ENCODE measurements at places on chromosomes 7 and 10.

DNA sequence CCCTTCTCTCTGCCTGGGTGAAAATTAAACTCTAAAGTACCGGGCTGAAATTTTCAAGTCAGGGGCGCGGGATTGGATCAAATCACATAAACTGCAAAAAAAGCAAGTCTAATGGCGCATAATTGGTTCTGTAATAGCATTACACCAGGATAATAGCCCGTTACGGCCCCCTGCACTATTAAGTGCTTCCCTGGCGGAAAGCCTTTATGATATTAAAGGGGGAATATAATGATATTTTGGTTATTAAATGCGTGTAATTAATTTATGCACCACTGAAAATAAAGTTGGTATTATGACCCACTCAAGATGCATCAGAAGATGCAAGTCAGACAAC lies 744 bp upstream of the DRGX start:
- no peak for DNase-seq

DNA sequence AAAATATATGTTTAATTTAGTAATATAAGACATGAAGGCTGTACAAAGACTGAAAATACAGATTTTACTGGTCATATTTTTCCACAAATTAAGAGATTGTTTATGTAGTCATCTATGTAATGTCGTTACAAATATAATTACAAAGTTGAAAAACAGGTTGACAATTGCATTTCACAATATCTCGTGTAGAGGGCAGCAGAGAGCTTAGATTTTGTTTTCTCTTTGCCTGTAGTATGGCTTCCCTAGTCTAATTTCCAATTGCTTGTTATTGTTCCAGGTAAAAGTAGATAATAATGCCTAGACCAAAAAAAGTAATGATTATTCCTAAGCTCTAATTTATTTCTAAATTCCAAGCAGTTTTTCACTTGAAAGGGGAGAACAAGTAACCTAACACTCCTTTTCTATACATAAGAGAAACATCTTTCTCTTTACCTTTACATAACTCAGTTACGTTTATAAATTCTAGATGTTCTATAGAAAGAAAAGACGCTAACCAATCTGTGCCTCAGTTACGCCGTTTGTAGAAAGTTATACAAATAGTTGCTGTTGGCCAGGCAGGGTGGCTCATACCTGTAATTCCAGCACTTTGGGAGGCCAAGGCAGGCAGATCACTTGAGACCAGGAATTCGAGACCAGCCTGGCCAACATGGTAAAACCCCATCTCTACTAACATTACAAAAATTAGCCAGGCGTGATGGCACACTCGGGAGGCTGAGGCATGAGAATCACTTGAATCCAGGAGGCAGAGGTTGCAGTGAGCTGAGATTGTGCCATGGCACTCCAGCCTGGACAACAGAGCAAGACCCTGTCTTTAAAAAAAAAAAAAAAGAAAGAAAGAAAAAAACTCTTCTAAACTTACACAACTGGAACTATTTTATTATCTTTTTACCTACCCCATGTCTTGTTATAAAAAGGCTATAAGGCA lies 30.0 kb downstream of the NET1 start:
- DNase-seq, result no peak

DNA sequence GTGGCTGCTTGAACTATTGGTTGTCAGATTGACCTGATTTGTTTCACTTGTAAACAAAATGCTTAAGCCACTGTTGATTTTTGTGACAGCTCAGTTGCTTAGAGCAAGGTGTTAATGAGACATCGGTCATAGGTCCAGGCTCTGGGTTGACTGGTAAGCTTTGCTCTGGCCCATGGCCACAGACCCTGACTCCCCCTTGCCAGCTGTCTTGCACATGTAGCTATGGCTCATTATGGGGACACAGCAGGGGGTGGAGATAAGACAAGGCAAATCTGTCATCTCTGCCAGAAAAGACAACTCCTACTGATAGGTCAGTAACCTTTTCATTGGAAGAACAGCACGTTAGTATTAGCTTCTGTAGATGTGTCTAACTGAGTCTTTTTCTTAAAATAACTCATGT lies 95.3 kb downstream of the KAT6B start:
- no peak for DNase-seq

DNA sequence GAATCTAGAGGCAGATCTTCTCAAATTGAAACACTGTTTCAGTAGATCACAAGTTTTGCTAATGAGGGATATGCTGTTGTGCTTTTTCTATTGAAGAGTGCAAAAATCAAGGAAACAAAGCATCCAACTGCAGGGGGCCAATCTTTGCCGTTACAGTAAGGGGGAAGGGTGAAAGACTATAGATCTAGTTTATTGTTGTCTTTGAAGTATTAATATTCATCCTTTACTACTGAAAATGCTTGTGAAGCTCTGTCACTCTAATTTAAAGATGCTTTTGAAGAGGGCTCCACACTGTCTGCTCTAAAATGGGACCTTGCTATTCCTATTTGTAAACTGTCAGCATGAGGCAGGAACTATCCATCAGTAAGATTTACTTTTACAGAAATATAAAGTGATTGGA lies 110.3 kb downstream of the MBL2 start:
- no peak for DNase-seq

DNA sequence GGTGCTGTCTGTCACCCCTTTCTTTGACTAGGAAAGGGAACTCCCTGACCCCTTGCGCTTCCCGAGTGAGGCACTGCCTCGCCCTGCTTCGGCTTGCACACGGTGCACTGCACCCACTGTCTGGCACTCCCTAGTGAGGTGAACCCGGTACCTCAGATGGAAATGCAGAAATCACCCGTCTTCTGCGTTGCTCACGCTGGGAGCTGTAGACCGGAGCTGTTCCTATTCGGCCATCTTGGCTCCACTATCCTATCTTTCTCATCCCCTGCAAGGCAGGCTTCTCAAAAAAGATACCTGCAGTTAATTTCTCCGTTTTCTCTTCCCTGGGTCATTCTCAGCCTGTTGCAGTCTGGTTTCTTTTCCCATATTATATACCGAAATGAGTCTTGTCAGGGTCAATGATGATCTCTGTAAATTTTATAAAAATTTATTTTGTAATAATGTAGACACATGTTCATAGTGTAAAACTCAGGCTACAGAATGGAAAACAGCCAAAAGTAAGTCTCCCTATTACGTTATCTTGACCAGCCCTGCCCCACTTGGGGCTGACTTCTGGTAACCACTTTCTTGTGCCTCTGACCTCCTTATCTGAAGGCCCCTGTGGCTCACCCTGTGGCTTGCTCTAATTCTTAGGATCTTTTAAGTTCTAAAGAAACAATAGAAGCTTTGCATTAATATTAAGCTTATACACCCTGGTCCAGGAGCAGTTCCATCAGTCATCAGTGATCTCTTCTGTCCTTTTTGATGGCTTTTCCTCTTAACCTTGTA lies 20.7 kb downstream of the BLVRA start:
- DNase-seq, result no peak

DNA sequence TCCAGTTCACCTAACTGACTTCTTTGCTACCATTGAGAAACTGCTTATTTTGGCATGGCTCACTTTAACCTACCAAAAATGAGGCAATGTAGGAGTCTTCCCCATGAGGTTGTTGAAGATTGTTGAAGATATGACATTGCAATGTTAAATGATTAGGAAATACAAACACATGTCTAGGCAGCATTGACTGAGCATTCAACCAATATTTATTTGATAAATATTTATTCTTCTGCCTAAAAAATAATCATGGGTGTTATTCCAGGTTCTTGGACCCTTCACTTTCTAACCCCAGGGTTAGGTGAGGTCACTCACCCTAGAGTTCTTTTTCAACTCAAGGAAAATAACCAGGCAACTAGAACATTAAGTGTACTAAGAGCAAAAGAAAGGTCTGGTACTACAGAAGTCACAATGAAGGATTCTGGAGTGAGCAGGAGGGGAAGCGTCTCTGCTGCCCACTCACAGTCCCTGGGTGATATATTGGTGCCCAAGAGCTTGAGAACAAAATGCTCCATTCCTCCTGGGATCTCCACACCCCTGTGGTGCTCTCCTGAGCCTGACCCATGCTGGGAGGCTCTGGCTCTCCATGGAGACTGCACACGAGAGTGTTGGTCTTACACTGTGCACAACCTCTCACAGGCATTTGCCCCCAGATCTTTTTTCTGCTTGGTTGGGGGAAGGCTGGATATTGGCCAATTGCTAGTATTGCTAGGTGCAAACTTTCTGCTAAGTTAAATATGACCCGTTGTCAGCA lies 123.4 kb downstream of the SPAG6 start:
- no peak for DNase-seq

DNA sequence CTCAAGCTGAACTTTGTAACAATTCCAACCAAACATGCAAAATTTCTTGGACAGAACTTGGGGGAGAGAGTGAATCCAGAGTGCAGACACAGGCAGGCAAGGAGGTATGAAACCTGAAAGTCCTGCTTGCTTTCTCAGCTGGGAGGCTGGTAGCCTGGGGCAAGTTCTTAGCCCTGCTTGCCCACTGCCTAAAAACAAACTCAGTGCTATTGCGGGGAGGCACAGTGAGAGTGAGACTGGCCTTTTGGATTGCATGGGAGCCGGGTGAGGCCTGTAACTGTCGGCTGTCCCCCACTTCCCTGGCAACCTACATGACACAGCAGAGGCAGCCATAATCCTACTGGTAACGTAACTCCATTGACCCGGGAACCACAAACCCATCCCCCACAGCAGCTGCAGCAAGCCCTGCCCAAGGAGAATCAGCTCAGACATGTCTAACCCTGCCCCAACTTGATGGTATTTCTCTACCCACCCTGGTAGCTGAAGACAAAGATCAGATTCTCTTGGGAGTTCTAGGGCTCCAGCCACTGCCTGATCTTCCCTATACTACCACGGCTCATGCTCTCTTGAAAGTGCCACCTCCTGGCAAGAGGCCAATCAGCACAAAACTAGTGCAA lies 663.6 kb downstream of the GRM8 start:
- no peak for DNase-seq

DNA sequence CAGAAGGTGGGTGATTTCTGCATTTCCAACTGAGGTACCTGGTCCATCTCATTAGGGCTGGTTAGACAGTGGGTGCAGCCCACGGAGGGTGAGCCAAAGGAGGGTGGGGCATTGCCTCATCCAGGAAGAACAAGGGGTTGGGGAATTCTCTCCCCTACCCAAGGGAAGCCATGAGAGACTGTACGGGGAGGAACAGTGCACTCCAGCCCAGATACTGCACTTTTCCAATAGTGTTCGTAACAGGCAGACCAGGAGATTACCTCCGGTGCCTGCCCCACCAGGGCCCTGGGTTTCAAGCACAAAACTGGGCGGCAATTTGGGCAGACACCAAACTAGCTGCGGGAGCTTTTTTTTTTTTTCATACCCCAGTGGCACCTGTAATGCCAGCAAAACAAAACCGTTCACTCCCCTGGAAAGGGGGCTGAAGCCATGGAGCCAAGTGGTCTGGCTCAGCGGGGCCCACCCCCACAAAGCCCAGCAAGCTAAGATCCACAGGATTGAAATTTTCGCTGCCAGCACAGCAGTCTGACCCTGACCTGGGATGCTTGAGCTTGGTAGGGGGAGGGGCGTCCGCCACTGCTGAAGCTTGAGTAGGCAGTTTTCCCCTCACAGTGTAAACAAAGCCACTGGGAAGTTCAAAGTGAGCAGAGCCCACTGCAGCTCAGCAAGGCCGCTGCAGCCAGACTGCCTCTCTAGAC lies 31.2 kb downstream of the ARMC10 start:
- no peak for DNase-seq

DNA sequence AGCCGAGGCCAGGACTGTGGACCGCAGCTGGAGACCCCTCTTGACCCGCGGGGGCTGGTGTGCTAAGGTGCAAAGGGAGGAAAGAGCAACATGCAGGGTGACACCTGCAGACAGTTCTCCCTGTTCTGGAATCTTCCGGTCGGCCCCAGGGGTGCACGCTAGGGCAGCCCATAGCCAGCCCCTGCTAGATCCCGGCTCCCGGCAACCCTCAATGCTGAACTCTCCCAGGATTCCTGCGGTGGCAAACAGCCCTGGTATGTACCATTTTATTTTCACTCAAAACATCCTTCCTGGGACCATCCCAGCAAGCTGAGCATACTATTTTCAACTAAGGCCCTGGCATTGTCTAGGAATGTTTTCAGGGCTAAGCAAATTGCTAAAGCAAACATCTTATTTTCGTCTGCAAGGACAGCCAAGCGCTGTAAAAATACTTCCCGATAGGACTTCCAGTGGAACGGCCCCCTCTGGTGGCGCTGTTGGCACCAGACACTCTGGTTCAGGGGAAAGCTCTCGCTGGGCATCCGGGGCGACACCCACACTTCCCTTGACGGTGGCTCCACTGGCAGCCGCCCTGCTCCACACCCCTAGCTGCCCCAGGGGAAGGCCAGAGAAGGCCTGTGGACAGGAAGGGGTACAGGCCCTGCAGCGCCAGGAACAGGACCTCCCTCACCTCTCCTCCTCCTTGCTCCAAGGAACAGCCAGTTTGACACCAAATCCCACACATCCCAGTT lies 99.4 kb downstream of the CTBP2 start:
- no peak for DNase-seq

DNA sequence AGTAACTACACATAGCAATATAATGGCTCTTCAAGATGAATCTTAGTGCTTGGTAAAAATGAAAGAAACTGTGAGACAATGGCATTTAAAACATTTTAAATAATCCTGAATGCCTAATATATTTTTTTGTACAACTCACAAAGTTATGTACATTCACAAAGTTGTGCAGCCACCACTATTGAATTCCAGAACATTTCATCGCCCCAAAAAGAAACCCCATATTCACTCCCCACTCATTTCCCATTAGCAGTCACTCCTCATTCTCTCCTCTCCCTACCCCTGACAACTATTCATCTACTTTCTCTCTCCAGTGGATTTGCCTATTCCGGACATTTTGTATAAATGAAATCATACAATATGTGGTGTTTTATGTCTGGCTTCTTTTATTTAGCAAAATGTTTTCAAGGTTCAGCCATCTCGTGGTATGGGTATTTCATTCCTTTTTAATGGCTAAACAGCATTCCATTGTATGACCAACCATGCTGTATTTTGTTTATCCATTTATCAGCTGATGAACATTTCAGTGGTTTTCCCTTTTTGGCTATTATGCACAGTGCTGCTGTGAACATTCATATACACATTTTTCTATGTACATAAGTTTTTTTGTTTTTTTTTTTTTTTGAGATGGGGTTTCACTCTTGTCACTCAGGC lies 34.7 kb downstream of the ENTPD7 start:
- no peak for DNase-seq

DNA sequence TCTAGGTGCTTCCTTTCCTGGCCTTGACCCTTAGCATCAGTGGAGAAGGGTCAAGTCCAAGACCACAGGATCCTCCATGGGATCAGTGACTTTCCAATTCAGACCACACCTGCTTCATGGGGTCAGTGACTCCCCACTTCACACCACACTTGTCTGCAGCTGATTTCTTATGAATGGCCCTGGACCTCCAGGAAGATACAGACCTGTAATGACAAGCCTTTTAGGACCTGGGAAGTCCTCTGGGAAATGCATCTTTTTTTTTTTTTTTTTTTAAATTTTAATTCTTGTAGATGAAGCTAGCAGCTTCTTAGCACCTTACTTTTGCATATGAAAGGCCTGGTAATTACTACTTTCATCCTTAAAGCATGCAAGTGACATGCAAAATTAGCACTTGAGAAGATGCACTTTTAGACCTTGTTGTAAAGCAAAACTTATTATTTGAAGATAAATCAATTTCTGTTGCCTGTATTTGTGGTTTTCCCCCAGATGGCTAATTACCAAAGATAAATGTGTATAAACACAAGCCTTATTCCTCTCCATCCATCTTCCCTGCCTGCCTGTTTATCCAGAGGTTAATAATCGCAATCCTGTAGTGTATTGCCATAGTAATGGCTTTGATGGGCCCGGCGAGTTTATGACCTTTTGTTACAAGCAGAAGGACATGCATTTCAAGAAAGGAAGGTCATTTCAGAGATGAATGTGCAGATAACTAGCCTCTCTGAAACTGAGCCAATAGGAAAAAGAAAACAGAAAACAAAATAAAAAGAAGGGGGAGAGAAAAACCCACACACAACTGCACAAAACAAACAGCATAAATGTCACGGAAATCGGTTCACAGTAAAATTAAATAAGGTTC lies 1018.7 kb downstream of the TYW1 start:
- DNase-seq, result no peak
